ENCODE measurements at places on chromosomes 16 and 17. TPM values are rescaled to one million over a fixed set of nuclear protein-coding genes. Genes with fewer than 3 reads are reported as not detected.

Gene CCDC200
- not detected for total RNA-seq

Gene SF3B3
- total RNA-seq = 158 TPM

Gene MYO1C
- 276 TPM for total RNA-seq

Gene RHBDF1
- total RNA-seq = 27.2 TPM

Gene SNX20
- total RNA-seq = 1.7 TPM

Gene TLCD1
- 21.3 TPM for total RNA-seq

Gene NOD2
- total RNA-seq = 2.0 TPM

Gene CCL3
- 4.1 TPM for total RNA-seq
